ENCODE measurements at places on chromosomes 5 and 9. TPM values are rescaled to one million over a fixed set of nuclear protein-coding genes. Genes with fewer than 3 reads are reported as not detected.

The CDKN2A gene
- 0.22 TPM for total RNA-seq

The GRIN3A gene
- total RNA-seq = 0.80 TPM

The LCN15 gene
- total RNA-seq = not detected

DNA sequence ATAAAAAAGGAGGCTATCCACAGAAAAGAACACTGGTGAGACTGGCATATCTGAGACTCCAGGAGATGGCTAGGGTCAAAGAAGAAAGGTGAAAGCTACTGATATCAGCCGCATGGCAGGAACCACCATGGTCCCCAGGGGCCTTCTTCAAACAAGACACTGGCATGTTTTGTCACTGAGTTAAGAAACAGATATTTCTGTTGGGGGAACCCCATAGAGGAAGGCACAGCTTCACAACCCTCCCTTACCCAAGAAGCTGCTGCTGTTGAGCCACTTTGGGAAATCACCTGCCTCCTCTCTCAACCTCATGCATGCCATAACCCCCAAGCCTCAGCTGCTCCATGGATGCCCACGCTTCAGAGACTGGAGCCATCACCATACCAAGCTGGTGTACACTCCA lies 13.3 kb upstream of the BTNL3 start:
- no peak for DNase-seq

- DNase-seq = no peak
Measured at GRCh38 chr5:92565673-92566072, 1015.3 kb downstream of the NR2F1-AS1 start.

Data from muscle of leg (tissue), 16 donors.